Stimulated activated CD8-positive, alpha-beta memory T cell treated with anti-CD3 and anti-CD28 coated beads, Interleukin-2, amount 100 ng/mL, for 48 hours (primary cell): ENCODE measurements at places on chromosomes 12 and 14.

GRCh38 chr14:106013879-106014376, 487.5 kb downstream of the TMEM121 start:
- no peak for DNase-seq

DNA sequence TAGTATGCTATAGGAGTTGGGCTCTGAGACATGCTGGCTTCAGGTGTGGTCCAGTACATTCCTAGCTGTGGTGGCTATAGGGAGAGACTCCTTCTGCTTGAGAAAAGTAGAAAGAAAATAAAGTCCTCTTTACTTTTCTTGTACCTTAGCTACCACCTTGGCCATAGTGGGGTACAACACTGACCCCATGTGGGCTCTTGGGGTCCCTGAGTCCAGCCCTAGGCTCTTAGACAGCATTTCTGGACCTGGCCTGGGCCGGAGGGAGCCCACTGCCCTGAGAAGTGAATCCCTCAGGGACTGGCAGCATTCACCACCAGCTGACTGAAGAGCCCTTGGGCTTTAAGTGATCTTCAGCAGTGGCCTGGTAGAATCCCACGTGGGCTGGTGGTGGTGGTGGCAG, 143.1 kb downstream of the SYT10 start:
- no peak for DNase-seq

GRCh38 chr12:22562036-22563028, 18.0 kb upstream of the C2CD5 start:
- DNase-seq: no peak

GRCh38 chr12:129083121-129083840, 230.0 kb downstream of the GLT1D1 start:
- no peak for DNase-seq

GRCh38 chr14:24204163-24205146, 1.0 kb upstream of the TSSK4 start:
- no peak for DNase-seq

DNA sequence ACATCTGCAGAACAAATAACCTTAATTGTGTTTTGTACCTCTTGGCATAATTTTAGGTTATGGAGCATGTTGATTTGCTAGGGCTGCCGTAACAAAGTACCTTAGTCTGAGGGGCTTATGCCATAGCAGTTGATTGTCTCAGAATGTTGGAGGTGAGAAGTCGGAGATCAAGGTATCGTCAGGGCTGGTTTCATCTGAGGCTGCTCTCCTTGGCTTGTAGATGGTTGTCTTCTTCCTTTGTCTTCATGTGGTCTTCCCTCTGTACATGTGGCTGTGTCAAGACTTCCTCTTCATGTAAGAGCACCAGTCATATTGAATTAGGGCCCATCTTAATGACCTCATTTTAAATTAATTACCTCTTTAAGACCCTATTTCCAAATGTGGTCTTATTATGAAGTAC, 64.4 kb upstream of the PTHLH start:
- no peak for DNase-seq

DNA sequence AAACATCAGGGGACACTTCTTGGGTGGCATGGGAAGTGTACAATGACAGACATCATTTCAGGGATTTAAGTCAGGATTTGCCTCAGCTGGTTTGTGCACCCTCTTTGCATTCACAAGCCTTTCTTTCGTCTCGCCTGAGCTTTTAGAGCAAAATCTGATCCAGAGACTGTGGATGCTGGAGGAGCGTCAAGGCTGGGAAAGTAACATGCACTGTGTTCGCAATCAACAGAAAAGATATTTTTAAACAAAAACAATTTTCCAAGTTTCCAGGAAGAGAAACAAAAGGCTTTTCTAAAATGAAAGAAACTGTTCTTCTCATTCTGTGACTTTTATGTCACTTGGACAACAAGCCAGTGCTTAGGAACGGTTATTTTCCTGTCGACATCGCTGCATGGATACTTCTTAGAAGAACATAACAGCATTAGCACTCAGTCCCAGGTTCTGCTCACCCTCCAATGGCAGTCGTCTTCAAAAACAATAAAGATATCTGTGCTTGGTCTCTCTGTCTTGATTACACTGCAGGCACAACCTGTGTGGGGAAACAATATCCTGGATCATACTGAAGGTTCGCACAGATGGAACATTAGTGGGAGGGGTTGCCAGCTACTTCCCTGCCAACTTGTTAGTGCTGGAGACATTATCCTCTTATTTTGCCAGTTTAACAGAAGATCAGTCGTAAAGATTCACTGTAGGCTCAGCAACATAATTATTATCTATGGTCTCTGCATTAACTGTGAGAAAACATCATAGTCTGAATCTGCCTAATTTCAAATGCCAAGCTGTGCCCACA, 403.3 kb upstream of the ATP2B1 start:
- no peak for DNase-seq

DNA sequence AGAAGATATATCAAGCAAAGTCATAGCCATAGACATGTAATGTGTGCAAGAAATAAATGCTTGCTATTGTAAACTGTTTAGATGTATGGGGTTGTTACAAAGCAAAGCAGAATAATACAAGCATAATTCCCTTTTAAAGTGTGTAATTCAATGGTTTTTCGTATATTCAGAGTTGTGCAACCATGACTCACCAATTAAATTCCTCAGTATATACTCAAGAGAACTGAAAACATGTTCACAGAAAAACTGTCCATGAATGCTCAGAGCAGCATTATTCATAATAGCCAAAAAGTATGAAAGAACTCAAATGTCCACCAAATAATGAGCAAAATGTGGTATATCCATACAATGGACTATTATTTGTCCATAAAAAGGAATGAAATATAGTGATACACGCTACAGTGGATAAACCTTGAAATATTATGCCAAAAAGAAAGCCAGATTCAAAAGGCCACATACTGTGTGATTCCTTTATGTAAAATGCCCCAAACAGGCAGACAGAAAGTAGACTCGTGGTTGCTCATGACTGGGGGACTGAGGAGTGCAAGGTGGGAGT, 9.3 kb downstream of the GXYLT1 start:
- DNase-seq: no peak

DNA sequence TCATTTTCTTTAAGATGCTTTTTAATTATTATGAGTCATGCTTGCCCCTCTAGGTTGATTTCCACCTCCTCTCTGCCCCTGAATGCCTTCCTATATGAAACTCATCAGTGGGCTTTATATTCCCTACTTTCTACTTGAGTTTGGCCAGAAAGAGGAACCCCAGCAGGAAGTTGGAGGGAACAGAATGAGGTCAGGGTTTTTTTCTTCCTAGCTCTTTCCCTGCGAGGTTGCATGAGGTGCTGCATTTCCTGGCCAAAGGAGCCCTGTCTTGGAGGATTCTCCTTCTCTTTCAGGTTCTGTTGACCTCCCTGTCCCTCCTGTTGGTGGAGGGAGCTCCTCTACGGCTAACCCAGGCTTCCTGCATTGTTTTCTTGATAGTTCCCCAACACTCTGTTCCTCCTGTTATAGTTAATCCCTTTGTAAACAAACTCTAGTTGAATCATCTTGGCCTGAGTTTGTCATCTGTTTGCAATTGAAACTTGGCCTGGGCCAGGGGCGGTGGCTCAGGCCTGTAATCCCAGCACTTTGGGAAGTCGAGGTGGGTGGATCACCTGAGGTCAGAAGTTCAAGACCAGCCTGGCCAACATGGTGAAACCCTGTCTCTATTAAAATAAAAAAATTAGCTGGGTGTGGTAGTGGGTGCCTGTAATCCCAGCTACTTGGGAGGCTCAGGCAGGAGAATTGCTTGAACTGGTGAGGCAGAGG, 15.3 kb upstream of the SPIC start:
- no peak for DNase-seq

DNA sequence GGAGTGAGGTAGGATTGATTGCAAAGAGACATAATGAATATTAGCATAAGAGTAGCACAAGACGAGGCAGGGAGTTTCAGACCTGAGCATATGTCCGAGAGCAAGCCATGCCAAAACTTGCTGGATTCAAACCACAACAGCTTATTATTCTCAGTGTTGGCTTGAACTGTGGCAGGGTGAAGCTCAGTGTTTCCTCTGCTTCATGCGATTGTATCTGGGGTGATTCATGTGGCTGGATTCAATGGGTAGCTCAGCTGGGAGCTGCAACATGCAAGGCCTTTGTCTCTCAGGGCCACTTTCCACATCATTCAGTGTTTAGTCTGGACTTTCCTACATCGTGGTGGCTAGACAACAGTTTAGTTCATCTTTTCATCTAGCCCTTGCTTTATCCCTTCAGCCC, 22.1 kb upstream of the E2F7 start:
- DNase-seq: no peak

DNA sequence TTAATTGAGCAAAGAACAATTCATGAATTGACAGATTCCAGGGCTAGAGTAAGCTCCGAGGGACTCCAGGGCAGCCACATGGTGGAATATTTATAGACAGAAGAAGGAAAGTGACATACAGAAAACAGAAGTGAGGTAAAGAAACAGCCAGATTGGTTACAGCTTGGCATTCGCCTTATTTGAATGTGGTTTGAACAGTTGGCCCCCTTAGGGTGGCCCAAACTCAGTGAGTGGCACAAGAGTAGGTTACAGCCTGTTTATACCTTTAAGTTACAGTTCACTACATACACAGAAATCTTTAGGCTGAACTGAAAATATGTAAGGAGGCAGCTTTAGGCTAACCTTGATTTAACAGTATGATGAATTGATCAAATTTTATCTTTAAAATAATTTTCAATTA, 174.5 kb upstream of the CNOT2 start:
- no peak for DNase-seq

DNA sequence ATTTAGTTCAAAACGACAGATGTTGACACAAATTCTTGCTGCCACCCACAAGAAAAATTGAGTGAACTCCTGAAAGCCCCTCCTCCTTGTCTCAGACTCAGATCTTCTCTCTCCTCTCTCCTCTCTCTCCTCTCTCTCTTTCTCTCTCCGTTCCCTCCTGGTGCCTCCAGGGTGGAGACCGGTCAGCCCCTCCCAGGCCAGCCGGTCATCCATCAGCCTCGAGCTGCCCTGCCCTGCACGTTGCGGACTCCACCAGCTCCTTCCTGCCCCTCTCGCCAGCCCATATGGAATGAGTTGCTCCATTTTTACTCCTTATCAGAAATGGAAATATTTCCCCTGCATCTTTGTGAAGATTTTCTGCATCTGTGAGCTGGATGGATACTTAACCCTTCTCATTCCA, 103.8 kb downstream of the TBX5 start:
- DNase-seq: no peak

- no peak for DNase-seq
These were observed 337.7 kb downstream of the TMEM121 start for GRCh38 chr14:105864116-105864515.

- no peak for DNase-seq
These were observed 768 bp downstream of the OXA1L start for GRCh38 chr14:22767323-22767589.

DNA sequence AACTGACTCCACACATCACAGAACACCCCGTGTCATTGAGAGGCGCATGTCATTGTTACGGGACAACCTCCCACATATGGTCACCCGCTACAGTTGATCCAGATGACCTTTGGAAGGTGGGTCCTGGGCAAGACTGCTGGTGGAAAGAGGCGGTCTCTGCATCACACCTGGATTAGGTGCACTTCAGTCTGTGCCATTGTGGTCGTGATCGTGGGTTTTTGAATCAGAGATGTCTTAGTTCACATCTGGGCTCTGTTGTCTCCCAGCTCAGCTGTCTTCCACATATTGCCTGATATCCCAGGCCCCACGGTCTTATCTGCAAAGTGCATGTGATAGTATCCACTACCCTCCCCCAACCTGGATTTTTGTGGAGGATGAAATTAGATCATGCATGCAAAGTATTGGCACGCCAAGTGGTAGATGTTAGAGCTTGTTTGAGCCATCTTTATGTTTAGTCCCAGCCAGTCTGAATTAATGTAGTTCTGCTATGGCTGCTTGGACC, 208.7 kb upstream of the FOXN3 start:
- no peak for DNase-seq

DNA sequence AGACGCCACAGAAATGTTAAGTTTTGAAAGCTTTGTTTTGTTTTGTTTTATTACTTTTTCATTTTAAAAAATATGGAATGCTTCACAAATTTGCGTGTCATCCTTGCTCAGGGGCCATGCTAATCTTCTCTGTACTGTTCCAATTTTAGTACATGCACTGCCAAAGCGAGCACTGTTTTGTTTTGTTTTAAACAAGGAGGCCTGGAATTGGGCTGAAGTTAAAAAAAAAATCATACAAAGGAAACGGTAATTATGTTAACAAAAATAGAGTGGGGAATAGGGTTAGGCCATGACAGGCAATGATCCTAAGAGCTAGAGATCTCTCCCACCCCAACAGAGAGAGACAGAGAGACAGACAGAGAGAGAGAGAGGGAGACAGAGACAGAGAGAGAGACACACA, 57.0 kb downstream of the ZFP36L1 start:
- DNase-seq: no peak

DNA sequence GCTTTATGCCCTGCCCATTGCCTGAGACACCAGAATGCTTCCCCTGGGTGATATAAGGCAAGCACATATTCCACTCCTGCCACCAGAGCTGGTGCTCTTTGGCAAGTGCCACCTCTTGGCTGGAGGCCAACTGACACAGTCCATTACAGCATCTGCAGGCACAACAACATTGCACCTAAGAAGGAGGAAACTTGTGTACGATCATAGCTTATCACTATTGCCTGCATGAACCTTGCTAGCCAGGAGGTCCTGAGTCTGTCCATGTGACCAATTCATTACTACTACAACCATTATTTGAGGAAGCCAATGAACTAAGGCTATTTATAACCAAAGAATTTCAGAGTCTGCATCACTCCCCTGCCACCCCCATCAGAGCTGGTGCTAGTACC, 119.8 kb upstream of the SCAF11 start:
- no peak for DNase-seq

DNA sequence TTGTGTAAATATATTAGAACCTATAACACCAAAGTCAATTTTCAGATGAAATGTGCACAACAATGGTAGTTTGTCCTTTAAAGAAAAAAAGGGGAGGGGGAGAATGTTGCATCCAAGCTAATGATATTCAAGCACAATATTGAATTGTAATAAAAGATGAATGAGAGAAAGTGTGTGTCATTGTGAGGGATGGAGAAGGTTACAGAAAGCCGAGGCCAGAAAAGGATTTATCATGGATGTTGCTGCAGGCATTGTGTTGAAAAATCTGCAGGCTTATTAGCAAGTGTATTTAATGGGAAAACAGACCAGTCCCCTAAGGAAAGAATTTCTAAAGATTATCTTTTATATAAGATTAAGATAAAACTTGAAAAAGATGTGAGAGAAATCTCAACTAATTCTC, 186.5 kb downstream of the SPTSSA start:
- DNase-seq: no peak

DNA sequence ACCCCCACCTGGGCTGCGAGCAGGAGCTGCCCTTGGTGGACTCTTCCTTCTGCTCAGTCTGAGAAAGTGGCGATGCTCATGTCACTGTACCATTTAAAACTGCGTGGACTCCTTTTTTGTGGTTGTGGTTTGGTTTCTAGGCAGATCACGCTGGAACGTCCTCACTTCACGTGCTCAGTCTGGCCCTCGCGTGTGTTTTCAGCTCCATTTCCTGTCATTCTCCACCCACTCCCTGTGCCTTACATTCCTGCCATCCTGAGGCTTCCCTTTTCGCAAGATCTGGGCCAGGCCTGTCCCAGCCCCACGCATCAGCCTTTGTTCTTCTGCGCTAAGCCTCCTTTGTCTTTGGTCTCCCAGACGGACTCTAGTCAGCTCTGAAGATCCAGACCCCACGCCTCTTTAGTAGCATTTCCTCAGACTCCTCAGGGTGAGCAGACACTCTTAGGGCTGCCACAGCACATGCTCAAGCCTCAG, 105.4 kb downstream of the FBXL14 start:
- no peak for DNase-seq
